ENCODE measurements at places on chromosomes 5 and 9.

DNA sequence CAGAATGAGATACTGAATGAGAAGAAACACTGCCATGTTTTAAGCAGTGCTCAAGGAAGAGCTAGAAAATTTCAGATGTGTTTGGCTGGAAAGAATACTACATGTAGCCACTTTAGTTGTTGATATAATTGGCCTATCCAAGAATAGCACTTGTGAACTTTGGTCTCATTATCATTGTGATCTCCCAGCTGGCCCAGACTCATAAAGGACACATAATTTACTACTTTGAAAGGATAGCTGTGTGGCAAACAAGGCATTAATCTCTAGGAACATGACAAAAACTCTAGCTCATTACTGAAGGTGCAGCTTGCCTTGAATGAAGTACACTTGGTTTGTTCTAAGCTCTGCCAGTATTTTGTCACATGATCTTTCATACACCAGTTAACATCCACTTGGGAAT, 356.3 kb downstream of the CSNK1G3 start:
- no peak for DNase-seq

DNA sequence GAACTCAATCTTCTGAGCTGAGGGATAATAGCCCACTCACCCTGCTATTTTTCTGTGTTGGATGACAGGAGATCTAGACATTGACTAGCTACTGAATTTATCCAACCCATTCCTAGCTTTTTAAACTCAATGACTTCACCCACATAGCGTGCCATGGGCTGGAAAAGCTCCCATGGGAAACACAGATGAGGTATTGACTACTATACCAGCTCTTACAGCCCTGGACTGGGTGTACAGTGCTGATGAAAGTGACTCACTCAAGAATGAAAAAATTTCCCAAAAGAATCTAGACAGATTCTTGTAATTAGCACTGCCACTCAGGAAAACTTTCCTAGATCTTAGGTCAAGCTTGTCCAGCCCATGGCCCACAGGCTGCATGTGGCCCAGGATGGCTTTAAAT, 72.7 kb upstream of the NREP start:
- peak; percentile 81 for DNase-seq

GRCh38 chr9:69086769-69087168, 51.2 kb downstream of the FXN start:
- no peak for DNase-seq

- no peak for DNase-seq
Measured at GRCh38 chr9:137918331-137919094, 40.9 kb downstream of the CACNA1B start.

DNA sequence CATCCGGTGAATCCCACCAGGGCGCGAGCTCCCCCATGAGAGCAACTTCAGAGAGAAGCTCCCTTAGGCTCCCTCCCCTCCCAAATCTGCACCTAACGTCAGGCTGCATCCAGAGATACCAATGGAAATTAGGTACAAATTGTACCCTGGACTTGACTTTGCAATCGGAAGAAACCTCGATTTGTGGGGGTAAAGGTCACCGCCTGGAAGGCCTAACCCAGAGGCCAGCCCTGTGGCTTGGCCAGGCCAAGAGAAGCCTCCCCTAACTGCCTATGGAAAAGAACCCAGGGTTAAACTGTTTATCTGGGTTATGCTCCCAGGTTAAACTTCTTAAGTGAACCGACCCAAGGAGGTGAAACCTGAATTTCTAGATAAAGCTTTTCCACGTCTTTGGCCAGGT, 80.4 kb downstream of the GTF3C4 start:
- no peak for DNase-seq

GRCh38 chr5:179427032-179427675, 81.9 kb upstream of the ADAMTS2 start:
- DNase-seq = no peak

GRCh38 chr5:84285641-84286637, 98.7 kb downstream of the EDIL3 start:
- DNase-seq = no peak

- DNase-seq = no peak
Measured at GRCh38 chr5:148981353-148981752, 81.5 kb downstream of the SH3TC2 start.

DNA sequence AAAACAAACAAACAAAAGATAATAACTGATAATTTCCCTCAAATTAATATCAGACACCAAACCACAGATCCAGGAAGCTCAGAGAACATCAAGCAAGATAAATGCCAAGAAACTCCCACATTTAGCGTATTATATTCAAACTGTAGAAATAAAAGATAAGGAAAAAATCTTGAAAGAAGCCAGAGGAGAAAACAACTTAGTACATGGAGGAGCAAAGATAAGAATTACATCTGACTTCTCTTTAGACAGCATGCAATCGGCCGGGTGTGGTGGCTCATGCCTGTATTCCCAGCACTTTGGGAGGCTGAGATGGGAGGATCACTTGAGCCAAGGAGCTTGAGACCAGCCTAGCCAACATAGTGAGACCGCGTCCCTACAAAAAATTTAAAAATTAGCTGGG, 17.2 kb upstream of the MLANA start:
- DNase-seq = no peak

DNA sequence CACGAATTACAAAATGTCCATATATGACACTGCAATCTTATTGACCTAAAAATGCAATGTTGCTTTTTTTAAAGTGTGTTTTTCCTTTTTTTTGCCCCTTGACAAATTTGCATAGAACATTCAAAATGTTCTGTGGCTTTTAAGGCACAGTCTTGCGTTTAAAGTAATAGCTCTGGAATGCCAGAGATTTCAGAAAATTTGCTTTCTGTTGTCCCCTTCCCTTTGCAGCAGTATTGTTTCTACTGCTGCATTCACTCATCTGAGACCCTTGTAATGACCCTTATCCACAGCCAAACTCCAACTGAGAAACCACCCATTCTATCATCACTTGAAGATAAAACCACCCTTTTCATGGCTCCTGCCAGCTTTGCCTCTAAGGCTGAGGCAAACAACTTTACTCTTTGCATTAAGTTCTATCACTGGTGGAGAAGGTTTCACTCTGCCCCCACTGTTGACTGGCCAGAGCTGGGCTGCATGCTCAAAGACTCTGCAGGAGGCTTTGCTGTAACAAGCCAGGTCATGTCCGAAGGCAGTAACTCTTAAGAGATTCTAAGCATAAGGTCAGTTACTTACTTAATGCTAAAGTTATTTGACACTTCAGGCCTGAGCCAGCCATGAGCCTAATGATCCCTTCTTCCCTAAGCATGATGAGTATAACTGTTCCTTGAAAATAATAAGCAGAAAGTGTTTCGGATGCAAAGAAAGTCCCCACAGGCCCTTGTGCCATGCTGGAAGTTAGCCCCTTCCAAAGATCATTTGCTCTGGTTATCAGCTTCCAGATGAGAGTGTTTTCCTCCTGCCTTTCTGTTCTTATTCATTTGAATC, 101.9 kb downstream of the CD180 start:
- DNase-seq = peak; percentile 81

- DNase-seq = no peak
Measured at GRCh38 chr9:79681576-79681975, 109.8 kb downstream of the TLE4 start.

- peak; percentile 64 for DNase-seq
Measured at GRCh38 chr5:95620870-95621838, 1.3 kb downstream of the GPR150 start.

DNA sequence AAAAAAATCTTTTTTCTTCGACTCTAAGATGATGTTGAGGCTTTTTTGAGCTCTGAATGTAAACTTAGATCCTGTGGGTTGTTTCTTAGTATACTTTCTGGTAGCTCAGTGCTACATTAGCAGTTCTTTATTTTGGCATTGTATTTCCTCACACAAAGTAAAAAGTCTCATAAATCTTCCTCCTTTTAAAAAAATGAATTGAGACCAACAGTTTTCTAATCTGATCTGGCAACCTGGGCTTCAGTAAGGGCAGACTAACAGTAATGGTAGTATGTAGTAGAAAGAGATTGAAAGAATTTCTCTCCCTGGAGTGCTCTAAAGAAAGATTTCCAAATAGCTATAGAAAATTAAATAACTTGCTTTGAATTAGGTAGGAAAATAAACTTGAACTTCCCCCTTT, 31.4 kb downstream of the ZCCHC7 start:
- DNase-seq = no peak

GRCh38 chr9:20479419-20480155, 142.7 kb downstream of the MLLT3 start:
- no peak for DNase-seq

GRCh38 chr5:8349855-8350254, 480.9 kb downstream of the MTRR start:
- DNase-seq = no peak

DNA sequence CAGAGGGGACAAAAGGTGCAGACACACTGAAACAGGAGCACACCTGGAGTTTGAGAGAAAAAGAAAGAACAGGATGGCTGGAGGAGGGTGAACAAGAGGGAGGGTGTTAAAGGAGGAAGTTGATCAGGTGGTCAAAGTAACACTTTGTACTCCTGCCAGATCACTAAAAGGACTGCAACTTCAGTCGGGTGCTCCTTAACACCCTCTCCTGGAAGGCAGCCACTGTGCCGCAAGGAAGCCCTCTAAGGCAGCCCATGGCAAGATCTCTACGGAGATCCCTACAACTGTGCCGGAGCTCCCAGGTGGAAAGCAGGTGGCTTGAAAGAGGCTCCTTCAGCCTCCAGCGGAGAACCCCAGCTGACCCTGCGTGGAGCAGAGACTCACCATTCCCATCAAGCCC, 124.4 kb upstream of the MSX2 start:
- no peak for DNase-seq

GRCh38 chr5:69414885-69415583, at the start of gene MARVELD2:
Gene MARVELD2 (plus strand): TSS chr5:69415116. CDS start chr5:69419386, 4,270 bp downstream.
- DNase-seq = peak; percentile 10

GRCh38 chr9:127676638-127677037, 30.1 kb upstream of the CFAP157 start:
- DNase-seq = no peak

GRCh38 chr9:28471261-28471660, 898.0 kb upstream of the C9orf72 start:
- DNase-seq = no peak

DNA sequence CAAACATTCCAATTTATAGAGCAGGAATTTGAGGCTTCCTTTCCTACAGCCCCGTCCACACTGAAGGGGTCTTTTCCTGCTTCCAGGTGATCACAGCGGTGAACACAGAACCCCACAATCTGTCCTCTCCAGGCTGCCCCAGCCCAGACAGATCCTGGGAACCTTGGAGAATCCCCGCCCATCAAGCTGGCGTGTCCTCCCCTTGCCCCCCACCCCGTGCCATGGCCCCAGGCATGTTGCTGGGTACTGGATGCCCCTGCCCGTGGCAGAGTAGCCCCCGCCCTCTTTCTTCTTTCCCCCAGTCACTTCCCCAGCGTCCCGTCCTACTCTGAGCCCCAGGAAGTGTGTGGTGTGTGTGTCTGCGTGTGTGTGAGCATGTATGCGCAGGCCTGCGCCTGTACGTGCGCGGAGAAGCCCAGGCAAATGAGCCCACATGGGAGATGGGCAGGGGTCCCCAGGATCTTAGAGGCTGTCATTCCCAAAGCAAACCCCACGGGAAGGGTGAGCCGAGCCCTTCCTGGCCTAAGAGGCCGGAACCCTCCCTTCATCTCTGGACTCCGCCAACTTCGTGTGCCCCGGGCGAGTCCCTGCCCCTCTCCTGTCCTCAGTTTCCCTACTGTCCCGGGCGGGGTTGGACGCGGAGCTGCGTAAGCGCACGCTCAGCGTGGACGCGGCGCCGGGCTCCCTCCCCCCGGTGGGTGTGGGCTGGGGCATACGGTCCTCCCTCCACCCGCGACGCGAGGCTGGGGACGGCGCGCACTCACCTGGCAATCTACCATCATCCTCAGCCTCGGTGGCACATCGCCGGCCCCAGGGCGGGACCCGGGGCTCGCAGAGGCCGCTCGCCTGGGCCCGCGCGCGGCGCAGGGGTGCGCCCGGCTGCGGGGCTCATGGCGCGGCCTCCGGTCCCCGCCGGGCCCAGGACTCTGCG, 15.2 kb downstream of the GBGT1 start:
- DNase-seq = peak; percentile 68

DNA sequence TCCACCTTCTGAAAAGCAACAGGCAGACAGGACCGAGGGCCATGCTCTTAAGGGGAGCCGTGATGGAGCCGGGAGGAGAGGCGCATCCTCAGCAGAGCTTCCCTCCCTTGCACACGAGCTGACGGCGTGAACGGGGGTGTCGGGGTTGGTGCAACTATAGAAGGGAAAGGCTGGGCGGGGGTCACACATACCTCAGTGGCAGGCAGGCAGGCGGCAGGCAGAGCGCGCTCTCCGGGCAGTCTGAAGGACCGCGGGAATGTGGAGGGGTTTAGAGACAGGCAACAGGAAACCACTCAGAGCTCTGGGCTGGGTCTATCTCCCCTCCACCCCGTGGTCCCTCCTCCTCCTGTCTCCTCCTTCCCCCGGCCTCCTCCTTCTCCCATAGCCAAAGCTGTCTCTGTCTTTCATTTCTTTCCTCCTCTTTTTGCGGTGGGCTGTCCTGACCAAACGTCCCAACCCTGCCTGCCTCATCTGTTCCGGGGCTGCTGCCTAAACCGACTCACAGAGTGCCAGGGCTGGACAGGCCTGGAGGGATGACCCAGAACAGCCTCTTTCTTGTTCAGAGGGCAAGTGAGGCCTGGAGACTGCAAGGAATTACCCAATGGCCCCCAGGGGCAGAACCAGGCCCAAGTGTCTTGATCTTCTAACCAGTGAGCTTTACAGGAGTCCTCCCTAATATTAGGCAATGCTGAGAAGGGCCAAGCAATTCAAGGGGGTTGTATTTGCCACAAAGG, at the start of gene SPARC:
Gene SPARC (minus strand): TSS at position 242 of the 734 bp plus-strand sequence. CDS start 10,727 bp downstream, outside the sequence.
- peak; percentile 97 for DNase-seq

- DNase-seq = peak; percentile 45
Measured at GRCh38 chr5:154647114-154647760, 107.9 kb upstream of the LARP1 start.

DNA sequence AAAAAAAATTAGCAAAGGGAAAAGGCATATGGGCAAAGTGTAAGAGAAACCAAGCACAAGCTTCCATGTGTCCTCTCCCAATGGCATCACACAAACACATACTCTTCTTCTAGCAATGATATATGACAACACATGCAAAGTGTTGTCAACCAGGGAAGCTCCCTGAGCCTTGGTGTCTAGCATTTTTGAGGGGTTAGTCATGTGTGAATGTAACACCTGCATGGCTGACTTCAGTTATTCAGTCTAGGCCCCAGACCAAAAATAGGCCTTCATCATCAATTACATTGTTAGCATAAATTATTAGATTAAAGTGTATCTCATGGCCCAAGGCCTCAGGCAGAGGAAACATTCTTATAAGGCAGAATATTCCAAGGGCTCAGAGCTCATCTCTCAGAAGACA, 450.0 kb downstream of the TLE1 start:
- DNase-seq = no peak

DNA sequence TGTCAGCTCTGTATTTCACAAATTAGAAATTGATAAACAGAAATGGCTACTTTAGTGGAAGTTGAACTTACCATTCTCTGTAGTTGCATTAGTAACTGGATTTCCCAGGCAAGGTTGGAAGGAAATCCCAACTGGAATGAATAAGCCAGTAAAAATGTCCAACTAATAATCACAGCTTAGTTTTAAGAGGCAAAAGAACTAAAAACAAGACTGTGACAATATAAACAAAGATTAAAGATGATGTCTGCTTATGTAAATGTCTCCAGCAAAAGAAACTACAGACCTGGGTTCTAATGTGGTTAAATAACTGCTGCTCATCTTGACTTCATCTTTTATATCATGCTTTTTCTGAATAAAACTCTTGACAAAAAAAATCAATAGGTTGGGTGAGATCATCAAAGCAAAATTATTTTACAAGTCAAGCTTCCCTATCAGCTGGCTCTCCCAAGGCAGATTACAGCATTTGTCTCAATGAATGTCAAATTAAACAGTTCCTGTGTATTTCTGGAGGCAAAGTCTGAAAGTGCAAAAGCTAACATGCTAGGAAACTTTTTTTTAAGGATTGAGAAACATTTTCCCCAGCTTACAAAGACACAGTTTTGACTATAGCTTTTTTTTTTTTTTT, 62.3 kb upstream of the HMHB1 start:
- no peak for DNase-seq

GRCh38 chr5:172559004-172559932, 81.8 kb upstream of the NEURL1B start:
- peak; percentile 92 for DNase-seq
